ENCODE measurements at places on chromosomes 2 and 18.
A peak's percentile ranks its signal among the peaks of the same experiment; 100 is the strongest.

DNA sequence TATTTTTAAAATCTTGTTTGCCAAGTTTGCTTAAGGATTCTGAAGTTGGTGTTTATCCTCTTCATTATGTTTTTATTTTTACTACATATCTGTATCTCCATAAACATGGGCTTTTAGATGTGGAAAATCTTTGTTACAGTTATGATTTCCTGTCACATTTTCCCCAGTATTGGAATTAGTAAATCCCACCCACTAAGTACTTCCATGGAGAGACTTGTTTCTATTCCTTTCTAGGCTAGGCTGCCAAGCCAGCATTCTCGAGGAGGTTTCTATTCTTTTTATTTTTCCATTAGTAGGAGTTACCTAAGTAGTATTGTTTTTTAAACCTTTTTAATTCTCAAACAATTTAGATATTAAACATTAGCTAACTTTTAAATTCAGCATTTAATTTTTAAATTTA, 22.1 kb downstream of the PKP4 start:
- no peak for DNase-seq

DNA sequence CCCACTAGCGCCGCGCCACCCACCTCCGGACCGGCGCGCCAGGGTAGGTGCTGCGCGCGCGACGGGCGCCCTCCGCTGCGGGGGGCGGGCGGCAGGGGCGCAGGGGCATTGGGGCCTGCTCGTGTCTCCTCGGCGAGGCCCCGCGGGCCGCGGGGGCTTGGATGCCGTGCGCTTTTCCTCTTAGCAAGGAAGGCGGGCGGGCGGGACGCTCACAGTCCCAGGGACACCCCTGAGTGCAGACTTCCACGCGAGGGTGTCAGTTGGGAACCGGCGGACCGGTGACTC, 748 bp downstream of the TWIST2 start:
- no peak for DNase-seq

DNA sequence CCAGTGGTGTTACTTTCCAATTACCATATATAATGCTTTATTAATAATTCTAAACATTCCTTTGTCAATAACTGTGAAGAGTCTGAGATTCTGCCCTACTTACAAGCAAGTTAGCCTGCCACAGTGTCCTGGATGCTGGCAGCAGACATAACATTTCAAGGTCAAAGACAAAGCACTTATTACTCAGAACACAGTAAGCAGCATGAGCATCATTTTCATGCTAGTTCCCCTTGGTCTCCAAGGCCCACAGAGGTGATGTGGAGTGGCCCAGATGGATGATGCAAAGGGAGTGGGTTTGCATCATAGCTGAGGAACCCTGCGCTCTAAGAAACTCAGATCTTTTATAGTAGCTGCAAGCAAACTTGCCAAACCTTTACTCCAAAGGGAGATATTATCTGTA, 349.7 kb downstream of the ZEB2 start:
- DNase-seq: no peak

DNA sequence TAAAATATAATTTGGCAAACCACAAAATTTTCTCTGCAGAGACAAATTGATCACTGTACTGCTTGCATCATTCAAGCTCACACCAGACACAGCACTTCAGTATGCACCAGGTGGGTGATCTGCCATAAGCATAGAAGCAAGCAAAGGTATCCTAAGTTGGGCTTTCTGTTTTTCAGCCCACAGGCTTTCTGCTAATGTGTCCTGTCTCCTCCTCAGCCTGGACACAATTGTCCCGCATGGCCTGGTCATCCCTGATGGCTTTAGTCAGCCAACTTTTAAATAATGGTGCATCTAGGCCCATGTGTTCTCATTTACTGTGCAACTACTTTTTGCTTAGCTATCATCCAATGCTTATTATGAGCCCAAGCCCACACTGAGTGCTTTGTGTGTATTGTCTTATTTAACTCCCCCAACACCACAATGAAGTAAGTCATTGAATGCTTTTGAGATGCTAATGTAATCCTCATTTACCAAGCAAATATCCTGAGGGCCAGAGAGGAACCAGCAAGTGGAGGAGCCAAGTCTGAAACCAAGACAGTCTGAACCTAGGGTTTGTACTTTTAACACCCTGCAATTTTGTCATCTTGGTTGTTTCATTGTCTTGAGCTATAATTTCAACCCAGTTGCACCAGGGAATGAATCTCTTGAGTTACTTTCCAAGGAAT, 111.2 kb upstream of the SETBP1 start:
- DNase-seq: no peak

DNA sequence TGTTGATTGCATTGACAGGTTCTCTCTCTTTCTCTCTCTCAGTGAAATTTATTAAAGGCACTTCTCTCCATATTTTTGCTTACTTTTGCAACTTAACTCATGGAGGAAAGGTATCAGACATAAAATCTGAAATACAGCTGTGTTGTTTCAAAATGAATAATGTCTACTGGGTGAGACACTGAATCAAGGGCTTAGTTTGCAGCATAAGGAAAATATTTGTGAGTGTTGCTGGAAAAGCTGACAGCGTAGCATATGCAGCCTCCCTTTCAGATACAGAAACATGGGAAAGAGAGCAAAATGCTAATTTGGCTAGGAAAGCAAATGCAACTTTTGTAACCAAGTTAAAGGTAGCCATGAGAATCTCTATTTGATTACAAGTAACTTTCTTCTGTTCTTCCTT, 81.5 kb upstream of the COL3A1 start:
- no peak for DNase-seq

- no peak for DNase-seq
Observed at GRCh38 chr18:61553045-61553659, 219.9 kb downstream of the CDH20 start.

DNA sequence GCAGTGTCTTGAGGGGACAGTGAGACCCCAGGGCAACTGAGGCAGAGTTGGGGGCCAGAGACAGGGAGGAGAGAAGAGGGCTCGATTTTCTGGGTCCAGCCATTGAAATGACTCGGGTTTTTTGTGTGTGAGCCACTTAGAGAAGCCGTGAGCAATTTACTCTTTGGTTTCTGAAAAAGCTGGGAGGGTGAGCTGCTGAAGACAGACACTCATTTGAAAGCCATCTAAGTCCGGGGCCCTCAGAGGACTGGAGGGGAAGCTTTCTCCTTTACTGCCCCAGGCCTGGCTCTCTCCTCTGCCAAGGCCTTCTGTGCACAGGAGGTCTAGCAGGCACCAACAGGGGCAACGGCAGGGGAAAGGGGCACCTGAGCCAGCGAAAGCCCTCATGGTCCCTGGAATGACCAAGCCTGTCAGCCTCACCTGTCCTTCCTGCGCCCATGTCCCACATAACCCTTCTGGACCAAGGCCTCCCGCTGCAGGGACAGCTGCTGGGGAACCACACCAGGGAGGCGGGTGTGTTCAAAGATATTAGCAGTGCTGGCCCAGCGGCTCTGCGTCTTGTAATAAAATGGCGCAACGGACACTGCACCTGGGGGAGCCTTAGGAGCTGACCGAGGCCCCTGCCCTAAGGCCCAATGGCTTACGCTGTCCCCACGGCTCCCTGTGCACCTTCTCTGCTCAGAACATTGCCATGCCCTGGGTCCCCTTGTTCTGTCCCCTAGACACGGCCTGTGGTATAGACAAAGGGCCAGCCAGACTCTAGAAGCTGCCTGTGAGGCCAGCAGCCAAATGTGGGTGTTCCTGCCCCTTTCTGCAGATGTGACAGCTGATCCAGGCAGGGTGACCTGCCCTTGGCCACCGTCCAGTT, 45.8 kb downstream of the HS6ST1 start:
- no peak for DNase-seq

- DNase-seq: no peak
Observed at GRCh38 chr18:49564518-49564834, 2.6 kb downstream of the LIPG start.

DNA sequence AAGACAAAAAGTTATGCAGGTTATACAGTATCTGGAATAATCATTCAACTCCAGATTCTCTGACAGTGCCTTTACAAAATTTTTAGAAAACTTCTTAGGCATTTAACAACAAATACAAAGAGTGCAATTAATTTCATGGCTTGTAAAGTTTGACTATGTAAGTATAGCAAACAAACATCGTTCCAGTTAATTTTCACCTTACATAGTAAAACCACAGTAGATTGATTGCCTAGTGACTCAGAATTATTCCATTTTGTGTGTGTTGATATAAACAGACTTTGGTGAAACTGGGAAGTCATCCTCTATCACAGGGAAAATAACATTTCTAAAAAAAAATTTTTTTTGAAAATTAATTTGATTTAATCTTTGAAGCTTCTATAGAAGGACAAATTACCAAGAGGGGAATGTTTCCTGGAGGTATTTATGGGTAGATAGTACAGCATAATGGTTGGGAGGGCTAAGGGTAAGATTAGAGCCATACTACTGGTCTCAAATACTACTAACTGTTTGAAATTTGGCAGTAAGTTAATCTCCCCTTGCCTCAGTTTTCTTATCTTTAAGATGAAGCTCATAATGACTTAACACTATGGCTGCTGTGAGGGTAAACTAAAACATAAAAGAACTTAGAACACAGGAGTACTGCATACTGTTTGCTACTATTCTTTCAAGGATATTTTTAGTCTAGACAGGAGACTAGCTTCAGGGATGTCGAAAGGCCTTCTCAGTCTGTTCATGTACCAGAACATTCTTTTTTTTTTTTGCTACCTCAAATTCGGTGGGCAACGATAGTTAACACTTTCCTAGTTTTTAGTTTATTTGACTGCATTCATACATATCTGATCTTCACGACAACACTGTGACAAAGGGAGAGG, 19.6 kb downstream of the NDUFAF7 start:
- no peak for DNase-seq

DNA sequence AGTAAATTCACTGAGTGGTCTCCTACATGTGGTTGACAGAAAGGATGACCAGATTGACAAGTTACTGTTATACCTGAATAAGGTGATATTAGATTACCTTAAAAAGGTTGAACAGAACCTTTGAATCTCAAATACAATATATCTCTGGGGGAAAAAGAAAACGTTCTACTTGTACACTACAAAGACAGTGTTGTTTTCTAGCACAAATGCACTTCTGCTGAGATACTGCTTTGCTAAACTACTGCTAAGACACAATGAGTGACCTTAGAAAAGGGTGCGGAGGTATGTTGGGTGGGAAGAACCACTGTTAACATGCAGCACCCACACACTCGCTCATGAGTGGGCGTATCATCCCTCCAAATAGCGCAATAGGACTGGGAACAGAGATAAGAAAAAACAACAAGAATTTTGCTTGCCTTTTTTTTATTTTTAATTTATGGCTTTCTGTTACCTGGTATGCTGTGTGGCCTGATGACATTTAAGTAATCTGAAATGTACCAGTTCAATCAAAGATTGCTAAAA, 6.1 kb downstream of the BCL2 start:
- no peak for DNase-seq

DNA sequence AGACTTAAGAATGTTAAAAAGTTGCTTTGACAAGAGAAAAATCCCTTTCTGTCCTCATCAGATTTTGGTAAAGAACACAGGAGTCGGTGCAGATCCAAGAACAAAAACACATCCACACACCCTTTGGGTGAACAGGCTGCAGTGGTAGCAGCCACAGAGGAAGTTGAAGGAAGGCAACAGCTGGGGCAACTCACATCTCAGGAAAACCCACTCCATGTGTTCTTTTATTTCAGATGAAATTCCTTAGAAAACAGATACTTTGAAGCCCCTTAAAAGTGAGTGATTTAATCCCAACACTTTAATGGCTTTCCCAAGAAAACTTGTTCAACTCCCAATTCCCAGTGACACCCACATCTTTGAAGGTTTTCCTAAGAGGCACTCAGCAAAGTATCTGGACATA, 271.3 kb downstream of the ICOS start:
- no peak for DNase-seq

- no peak for DNase-seq
Observed at GRCh38 chr2:56012221-56012765, 88.7 kb upstream of the EFEMP1 start.

DNA sequence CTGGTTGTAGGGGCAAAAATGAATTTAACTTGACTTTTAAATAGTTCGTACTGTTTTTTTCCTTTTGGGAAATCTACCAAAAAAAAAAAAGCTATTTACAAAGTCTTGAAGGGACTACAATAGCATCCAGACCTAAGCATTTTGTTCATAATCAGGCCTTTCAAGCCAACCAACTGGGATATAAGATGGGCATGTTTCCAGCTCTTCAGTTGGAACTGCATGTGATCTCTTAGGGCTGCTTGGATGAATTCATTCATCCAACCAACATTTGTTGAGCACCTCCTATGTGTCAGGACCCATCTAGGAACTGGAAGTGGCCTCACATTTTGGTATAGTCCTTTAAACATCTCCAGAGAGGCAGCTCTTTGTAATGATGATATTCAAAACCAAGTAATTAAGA, 98.6 kb downstream of the AAK1 start:
- DNase-seq: no peak

GRCh38 chr2:45439788-45440773, 171.0 kb downstream of the SRBD1 start:
- no peak for DNase-seq

DNA sequence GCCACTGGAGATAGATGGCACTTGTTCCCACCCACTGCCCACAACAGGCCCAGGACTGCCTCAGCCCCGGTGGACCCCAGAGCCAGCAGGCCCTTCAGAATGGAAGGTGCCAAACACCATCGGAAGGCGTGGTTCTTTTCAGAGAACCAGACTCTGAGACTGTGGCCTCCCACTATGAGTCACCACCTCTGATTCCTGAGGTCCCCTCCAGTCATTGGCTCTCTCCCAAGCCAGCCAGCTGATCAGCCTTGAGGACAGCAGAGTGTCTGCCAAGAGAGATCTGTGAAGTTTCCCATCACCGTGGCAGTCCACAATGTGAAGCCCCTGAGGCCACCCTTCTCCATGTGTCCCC, 10.4 kb upstream of the MAP3K2 start:
- DNase-seq: peak; percentile 60

- no peak for DNase-seq
Observed at GRCh38 chr2:228224410-228224809, 42.9 kb upstream of the SPHKAP start.

DNA sequence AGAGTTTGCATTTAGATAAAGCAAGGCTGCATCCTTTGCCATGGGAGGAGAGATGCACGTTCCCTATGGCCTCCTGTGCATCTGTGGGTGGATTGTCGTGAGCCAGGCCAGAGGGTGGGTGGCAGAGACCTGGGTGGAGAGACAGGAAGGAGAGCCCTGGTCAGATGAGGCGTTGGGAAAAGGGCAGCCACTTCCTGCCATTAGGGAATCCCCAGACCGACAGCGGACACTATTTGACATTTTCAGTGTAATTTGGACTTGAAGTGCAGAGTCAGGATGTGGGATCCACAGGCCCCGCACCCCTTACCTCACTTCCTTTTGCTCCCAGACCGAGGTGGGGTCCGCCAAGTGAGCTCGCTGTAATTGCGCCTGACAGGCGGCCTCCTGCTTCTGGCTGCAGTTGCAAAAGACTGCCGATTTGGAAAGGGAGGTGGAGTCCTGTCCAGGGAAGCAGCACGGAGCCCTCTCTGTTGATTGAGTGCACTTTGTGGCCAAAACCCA, 150.0 kb downstream of the DYSF start:
- DNase-seq: no peak

- DNase-seq: no peak
Observed at GRCh38 chr18:986051-986450, 81.4 kb downstream of the ADCYAP1 start.

GRCh38 chr2:37627710-37628109, 43.7 kb downstream of the CDC42EP3 start:
- no peak for DNase-seq

GRCh38 chr18:8972116-8972515, 130.4 kb upstream of the NDUFV2 start:
- DNase-seq: no peak

GRCh38 chr2:187233811-187234210, 214.2 kb downstream of the CALCRL start:
- DNase-seq: no peak
